ENCODE measurements at places on chromosomes 6 and 20. TPM values are rescaled to one million over a fixed set of nuclear protein-coding genes. Genes with fewer than 3 reads are reported as not detected.

DNA sequence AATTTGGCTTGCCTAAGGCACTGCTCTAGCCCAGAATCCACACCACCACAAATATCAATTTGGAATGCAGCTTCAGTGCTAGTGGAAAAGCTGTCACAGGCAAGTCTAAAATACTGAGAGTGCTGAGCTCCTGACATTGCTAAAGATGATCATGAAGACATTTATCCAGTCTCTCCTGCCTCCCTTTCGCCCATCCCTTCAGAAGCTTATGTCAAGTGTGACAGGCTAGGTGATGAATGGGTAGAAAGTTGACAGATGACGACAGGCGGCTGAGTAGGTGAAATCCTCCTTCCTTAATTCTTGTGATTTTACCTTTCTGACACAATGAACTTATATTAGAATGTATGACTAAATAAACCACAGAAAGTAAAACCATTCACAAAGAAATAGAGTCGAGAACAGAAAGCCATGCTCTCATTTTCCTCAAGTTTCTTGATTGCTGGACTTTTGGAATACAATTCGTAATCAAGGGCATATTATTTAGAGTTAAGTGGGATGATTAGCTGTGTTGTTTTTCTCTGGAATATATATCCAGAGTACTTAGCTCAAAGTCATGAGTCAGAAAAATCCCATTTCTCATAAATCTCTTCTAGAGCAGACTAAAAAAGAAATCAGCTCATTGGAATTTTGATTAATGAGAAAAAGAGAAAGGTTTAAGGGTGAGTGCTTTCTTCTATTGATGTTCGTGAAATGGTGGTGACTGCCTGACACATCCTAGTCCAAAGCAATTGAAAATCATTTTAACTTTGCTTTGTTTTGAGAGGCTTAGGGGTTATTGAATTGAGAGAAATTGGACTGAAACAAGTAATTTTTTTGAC lies 1228.2 kb upstream of the CITED2 start:
- H3K27me3 ChIP-seq = no peaks in the 10 kb centered on the region
- no peak overlapping the region for H3K4me3 ChIP-seq
- H3K27ac ChIP-seq = no peak overlapping the region
- no peak for DNase-seq

DNA sequence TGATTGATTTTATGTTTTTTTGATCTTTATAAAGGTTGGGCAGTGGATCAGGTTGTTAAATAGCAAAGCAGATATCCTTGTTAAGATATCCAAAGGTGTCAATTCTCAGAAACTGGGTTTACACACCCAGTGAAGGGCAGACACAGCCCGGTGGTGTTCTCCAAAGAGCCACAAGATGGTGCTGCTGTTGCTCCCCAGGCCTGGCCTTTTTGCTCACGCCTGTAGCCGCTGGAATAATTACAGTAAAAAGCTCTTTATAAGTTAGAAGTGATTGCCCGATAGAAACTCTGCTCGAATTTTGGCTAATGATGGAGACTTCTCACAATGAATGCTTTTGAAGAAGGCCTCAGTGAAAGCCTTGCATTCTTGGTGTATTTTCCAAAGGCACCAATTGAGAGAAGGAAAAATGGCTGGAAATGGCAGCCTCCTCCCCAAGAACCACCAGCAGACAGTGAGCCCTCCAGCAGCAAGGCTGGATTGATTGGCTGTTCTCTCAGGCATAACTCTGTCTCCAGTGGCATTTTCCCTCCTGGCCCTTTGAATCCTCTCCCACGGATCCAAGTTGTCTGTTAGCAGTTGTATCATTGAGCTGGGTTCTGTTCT lies 120.5 kb upstream of the CHD6 start:
- no peaks in the 10 kb centered on the region for H3K4me1 ChIP-seq
- peak; percentile 64 for DNase-seq
- no peaks in the 10 kb centered on the region for H3K27me3 ChIP-seq
- no peak overlapping the region for H3K4me3 ChIP-seq

DNA sequence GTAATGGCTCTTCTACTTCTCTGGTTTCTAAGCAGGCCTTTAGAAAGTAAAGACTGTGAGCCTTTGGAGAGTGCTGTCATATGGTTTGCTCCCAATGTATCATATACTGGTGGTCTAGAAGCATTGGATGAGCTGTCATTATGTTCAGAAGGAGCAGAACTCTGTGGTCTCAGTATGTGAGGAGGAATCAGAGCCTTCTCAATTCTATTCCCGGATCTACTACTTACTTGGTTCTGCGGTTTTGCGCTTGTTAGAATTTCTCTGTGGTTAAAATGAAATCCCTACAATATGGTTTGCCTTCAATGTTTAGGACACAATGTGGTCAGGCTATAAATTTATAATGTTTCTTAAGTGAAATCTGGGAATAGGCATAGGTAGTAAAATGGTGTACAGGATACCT lies 64.6 kb downstream of the RWDD2A start:
- no peak for DNase-seq
- no peaks in the 10 kb centered on the region for H3K27me3 ChIP-seq
- H3K27ac ChIP-seq = no peak overlapping the region
- H3K36me3 ChIP-seq = no peaks in the 10 kb centered on the region
- H3K4me1 ChIP-seq = no peaks in the 10 kb centered on the region
- H3K4me3 ChIP-seq = no peak overlapping the region

GRCh38 chr6:167824591-167825331 lies 1.9 kb upstream of the AFDN start:
- peaks cover under 1% of the 10 kb centered on the region for H3K4me1 ChIP-seq
- H3K4me3 ChIP-seq = peak overlapping the region; percentile 89
- H3K27me3 ChIP-seq = no peaks in the 10 kb centered on the region
- H3K36me3 ChIP-seq = no peaks in the 10 kb centered on the region
- no peak for DNase-seq
- no peak overlapping the region for H3K27ac ChIP-seq

DNA sequence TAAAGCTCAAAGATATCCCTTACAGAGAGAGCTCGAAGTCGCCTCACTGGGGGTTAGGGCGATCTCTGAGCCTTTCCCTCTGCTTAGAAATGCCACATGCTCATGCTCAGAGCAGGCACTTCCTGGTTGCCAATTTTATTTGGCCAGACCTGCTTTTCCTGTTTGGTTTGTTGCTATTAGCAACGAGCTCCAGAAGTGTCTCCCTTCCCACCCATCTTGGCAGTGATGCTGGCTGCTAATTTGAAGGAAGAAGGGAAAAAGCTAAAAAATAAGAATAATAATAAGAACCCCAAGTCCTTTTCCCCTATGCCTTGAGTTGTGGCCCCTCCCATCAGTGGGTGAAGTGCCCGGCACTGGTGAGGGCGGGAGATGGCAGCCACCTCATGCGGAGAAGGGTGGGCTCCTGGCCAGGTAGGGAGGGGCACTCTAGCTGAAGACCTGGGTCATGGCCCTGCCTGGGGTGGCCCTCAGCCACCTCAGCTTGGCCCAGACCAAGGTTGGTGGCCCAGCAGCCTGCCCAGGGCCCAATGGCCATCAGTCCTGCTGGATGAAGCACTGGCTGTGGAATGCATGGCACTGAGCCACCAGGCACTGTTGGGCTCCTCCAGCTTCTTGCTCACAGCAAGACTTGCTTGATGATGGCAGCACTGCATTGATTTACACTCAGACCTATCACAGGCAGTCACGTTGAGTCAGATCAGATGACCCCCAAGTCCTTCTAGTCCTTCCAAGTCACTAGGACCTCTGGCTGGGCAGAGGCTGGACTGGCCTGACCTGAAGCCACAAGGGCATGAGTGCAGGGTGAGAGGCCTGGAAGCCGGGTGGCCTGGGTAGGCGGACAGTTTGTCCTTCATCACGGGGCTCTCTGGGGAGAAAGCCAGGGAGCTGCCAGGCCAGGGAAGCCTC lies 79.0 kb downstream of the SYNJ2 start:
- H3K27me3 ChIP-seq = no peaks in the 10 kb centered on the region
- DNase-seq = no peak
- no peak overlapping the region for H3K4me3 ChIP-seq
- no peaks in the 10 kb centered on the region for H3K36me3 ChIP-seq

DNA sequence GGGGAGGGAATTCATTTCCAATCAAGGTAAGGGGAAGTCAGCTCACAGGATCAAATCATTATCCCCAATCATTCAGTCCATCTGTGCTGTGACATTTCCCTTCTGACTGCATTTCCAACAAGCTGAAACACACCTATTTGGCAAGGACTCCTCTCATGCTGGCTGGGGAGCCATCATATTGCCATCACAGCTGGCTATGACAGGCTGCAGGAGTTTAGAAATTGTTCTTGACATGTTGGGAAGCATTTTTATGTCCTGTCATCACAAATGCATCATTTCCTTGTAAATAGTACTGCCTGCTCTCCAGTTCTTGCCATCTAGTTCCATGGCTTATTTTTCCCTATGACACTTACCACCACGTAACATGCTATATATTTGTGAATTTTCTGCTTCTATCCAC lies 113.9 kb upstream of the TMEM170B start:
- H3K4me1 ChIP-seq = peaks cover 3% of the 10 kb centered on the region
- no peak overlapping the region for H3K4me3 ChIP-seq
- DNase-seq = no peak
- no peaks in the 10 kb centered on the region for H3K36me3 ChIP-seq
- H3K27me3 ChIP-seq = no peaks in the 10 kb centered on the region

- H3K36me3 ChIP-seq = peaks cover 9% of the 10 kb centered on the region
- H3K27me3 ChIP-seq = no peaks in the 10 kb centered on the region
Measured at GRCh38 chr6:88566746-88567534, 396.5 kb downstream of the RNGTT start.

DNA sequence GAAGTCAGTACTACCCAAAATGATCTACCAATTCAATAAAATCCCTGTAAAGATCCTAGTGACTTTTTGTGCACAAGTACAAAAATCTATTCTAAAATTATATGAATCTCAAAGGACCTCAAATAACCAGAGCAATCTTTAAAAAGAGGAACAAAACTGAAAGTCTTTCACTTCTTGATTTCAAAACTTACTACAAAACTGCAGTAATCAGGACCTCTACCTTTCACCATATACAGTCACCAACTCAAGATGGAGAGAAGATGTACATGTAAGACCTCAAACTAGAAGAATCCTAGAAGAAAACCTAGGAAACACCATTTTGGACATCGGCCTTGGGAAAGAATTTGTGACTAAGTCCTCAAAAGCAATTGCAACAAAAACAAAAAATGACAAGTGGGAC lies 109.5 kb upstream of the CD93 start:
- no peaks in the 10 kb centered on the region for H3K36me3 ChIP-seq
- no peak overlapping the region for H3K4me3 ChIP-seq
- no peak overlapping the region for H3K27ac ChIP-seq
- DNase-seq = no peak

DNA sequence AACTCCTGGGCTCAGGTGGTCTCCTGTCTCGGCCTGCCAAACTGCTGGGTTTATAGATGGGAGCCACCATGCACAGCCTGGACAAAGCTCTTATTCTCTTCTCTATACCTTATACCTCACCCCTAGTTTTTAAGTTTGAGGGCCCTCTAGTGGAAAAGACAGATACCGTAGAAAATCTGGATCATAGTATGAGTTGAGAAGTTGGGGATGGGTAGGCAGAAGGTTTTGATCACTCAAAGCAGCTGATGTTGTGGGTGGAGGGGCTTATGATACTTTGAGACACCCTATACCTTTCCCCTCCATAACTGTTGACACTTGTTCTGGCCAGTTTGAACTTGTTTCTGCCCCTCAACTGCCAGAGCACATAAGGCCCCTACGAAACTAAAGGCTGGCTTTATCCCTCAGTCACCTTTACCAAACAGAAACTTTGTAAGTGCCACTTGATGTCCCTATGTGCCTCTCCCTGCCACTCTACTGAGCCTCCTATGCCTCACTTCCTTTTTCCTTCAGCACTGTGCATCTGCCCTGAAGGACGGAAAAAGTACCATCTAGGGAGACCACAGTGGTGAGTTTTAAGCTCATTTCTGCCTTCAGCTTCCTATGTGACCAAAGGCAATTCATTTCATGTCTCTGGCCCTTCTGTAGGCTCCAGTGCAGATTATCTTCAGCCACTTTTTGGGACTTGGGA lies 28.6 kb downstream of the RALY start:
- H3K36me3 ChIP-seq = peaks cover 6% of the 10 kb centered on the region
- no peak for DNase-seq
- H3K4me1 ChIP-seq = peaks cover 10% of the 10 kb centered on the region
- no peaks in the 10 kb centered on the region for H3K27me3 ChIP-seq

- H3K27ac ChIP-seq = no peak overlapping the region
- DNase-seq = no peak
- H3K4me1 ChIP-seq = no peaks in the 10 kb centered on the region
- H3K36me3 ChIP-seq = no peaks in the 10 kb centered on the region
Measured at GRCh38 chr20:60131375-60131774, 173.2 kb downstream of the CDH26 start.

GRCh38 chr6:11950109-11950508 lies 62.0 kb upstream of the HIVEP1 start:
- H3K36me3 ChIP-seq = no peaks in the 10 kb centered on the region
- H3K4me3 ChIP-seq = no peak overlapping the region
- no peaks in the 10 kb centered on the region for H3K27me3 ChIP-seq

DNA sequence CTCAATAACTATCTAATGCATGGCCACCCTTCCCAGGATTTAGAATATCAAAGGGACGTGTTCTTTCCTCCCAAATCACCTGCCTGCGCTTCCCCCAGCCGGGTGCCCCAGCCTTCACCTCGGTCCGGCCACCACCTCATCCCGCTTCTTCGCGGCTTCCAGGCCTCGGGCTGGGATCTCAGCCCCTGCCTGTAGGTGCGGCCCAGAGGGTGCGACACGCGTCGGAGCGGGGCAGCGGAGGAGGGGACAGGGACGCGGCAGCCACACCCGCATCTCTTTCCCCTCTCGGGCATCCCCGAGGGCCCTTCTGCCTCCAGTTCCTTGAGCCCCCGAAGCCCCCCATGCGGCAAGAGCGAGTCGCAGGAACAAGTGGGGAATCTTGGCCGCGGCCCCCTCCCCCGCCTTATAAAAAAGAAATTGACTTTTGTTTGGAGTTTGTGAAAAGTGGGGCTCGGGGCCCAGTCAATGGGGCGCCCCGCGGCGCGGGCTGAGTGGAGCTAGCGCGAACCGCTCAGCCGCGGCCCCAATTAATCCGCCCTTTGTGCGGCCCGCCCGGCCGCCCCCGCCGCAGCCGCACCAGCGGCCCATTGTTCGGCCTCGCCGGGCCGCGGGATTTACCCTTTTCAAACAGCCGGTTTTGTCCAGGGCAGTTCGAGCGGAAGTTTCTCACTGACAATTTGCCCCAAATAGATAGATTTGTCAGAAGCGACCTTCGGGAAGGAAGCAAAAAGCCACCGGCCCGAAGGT lies 8.4 kb upstream of the NR2E1 start:
- H3K27me3 ChIP-seq = peaks cover 72% of the 10 kb centered on the region
- no peak overlapping the region for H3K4me3 ChIP-seq
- H3K27ac ChIP-seq = no peak overlapping the region
- peak; percentile 39 for DNase-seq

The CEP250 gene
- total RNA-seq = 33.9 TPM

The TDRD6 gene
- total RNA-seq = 0.02 TPM

The CNKSR3 gene
- total RNA-seq = 6.4 TPM

The TUBE1 gene
- 11.6 TPM for total RNA-seq

The APCDD1L gene
- total RNA-seq = 1.1 TPM

The EPHA7 gene
- total RNA-seq = 9.4 TPM

The MAS1 gene
- total RNA-seq = 0.02 TPM

The AKAP7 gene
- total RNA-seq = 7.6 TPM

The LZTS3 gene
- total RNA-seq = 19.2 TPM

The MDFI gene
- total RNA-seq = 40.9 TPM

The CRISP3 gene
- total RNA-seq = not detected
